Stimulated activated CD4-positive, alpha-beta T cell treated with anti-CD3 and anti-CD28 coated beads, Interleukin-1b, Interleukin-23, amount 100 ng/mL, for 1 hour (primary cell): ENCODE measurements at places on chromosomes 6 and 20.

- no peak for DNase-seq
Observed at GRCh38 chr20:3614466-3614865, 48.7 kb downstream of the GFRA4 start.

- DNase-seq: no peak
Observed at GRCh38 chr20:8646033-8646441, 422.9 kb upstream of the PLCB4 start.

DNA sequence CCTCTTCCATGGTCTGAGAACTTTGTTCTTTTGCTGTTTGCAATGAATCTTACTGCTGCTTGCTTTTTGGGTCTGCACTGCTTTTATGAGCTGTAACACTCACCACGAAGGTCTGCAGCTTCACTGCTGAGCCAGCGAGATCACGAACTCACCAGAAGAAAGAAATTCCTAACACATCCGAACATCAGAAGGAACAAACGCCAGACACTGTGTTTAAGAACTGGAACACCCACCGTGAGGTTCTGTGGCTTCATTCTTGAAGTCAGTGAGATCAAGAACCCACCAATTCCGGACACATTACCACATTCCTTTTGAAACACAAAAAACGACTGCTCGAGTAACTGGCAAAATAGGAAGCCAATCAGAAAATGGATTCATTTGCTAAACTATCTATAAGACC lies 471.8 kb downstream of the TFAP2A start:
- DNase-seq: no peak

DNA sequence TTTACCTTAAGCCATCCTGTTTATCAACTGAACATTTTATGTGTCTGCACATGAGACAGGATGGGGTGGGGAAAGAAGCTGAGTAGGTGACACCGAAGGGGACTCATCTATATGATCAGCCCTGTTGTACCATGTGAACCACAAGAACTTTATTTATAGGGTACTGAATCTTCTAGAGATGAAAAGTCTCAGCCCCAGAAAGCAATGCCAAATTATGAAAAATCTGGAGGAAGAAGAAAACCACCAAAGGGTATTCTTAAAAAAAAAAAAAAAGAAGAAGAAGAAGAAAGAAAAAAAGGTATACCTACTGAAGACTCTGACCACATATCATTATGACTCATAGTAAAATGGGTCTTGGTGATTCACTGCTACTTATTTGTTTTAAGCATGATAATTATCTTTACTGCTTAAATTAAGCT lies 39.8 kb upstream of the HBS1L start:
- no peak for DNase-seq

DNA sequence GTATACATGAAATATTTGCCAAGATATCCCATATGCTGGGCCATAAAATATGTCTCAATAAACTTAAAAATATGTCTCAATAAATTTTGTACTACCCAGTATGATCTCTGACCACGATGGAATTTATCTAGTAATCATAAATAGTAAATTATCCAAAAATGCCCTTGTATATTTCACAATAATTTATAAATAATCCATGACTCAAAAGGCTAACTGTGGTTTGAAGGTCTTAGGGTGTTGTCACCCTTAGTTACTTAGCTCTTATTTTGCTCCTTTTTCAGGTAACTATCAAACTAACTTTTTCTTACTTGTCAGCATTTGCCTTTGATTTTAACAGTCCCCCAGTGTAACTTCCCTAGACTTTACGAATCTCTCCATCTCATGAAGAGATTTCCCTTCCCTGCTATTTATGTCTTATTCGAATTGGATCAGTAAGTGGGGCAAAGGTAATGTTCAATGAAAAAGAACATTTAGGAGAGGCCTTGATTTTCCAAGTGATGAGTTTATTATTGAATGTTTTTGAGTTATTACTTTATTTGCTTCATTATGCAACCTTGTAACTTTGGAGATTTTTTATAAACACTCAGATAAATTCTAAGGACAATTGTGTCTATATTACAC lies 109.0 kb upstream of the THBS2 start:
- no peak for DNase-seq

DNA sequence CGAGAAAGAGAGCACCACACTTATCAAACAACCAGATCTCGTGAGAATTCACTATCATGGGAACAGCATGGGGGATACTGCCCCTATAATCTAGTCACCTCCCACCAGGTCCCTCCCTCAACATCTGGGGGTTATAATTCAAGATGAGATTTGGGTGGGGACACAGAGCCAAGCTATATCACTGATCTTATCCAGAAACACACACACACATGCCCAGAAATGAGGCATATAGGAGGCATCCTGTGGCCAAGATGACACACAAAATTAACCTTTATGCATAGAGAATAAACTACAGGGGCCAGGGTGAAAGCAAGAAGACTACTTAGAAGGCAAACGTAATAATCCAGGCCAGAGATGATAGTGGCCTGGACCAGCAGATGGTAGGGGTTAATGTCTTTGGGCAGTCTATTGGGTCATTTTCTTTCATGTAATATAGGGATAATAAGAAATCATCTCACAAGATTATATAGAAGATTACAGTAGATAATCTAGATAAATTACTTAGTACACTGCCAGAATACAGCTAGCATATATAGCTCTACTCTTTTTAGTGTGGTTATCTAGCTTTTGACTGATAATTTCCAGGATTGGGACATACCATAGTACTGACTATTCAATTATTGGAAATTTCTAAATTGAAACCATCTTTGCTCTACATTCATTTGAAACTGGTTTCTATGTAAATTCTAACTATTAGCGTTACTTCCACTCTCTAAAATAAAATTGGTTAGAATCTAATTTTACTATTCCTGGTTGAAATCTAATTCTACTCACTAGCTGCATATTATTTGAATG lies 20.0 kb downstream of the RNF144B start:
- DNase-seq: no peak

GRCh38 chr6:136440203-136440602 lies 110.0 kb downstream of the MAP7 start:
- DNase-seq: no peak

- no peak for DNase-seq
Observed at GRCh38 chr6:83132121-83132520, 60.9 kb downstream of the PGM3 start.

DNA sequence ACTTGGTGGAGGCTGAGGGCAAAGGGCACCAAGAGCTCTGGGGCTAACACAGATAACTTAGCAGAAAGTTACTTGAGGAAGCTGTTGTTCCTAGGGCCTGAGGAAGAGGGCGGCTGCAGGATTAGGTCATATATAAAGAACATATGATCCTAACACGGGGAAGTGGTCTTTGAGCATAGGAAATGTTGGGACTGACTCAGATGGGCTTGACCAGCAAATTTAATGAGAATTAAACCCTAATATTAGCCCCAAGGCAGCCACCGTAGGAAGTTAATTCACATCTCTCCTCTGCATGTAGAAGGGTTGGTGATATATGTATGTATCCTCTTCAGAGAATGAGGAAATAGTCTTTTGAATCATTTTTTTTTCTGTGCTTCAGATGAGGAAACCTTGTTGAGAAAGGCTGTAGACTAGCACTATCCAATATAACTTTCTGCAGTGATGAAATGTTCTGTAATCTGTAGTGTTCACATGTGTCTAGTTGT lies 9.2 kb upstream of the ZBTB9 start:
- DNase-seq: no peak
